ENCODE measurements at places on chromosomes 7 and 10.

DNA sequence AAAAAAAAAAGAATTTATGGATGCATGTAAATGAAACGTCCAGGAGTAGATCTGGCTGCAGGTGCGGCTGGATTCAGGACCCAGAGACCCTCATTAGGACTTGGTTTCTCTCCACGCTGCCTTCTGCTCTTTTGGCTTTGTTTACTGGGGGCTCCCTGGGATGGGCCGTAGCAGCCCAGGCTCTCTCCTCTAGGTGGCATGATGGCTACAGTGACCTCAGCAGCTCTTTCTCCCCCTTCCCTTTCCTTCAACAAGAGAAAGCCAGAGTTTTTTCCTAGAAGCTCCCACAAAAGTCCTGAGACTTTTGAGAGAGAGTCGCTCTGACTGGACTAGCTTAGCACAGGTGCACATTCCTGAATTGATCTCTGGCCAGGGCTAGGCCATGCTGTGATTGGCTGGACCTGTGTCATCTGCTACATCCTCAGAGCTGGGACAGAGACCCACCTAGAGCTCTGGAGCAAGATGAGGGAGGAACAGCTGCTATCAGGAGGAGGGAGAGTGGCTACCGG lies 67.8 kb upstream of the PDCD4 start:
- DNase-seq: peak; percentile 71

DNA sequence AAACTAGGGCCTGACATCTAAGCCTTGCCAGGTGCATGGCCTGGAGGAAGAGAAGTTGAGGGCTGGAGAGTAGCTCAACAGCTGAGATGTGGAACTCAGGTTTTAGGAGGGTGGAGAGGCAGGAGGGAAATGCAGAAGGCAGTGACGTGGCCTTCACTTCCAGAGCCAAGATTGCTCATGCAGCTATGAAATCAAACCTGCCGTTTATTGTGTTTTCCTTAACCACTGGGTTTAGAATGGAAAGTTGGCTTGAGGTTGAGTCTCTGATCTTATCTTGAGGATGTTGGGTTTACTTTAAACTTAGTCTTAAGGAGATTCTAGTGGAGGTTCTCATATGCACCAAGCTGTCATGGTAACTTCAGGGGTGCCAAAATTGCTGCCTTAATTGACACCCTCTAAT lies 178.6 kb downstream of the SORCS3 start:
- no peak for DNase-seq

DNA sequence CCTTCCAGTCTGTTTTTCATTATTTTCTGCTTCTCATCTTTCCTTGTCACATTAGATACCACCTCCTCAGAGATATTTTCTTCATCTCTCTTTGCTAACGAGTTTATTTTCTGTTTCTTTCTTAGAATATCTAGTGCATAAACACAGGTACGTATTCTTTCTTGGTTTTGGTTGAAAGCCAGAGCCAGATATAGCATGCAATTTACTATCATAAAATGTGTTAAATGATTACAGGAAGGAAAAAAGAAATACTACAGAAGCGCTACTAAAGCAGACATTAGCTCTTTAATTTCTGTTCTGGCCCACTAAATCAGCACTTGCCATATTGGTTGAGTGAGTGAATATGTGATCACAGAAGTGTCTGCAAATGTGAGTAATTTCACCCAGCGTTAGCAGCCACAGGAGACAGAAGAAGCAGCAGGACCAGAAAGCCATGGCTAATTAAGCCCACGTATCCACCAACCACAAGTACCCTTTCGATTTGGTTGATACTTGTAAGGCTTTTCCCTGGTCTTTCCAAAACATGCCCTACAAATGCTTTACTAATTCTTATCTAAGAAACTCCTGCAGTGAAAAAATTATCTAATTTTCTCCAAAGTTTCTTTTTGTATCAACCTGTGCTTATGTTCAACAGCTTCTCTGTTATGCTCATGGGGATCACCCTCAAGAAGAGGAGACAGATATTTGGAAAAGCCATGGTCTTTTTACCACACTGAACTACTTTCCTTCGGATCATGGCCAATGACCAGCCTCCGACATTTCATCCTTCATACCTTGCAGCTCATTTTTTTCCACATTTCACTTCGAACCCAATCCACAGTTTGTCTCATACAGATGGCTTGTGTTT lies 23.1 kb upstream of the MACC1 start:
- DNase-seq: no peak

DNA sequence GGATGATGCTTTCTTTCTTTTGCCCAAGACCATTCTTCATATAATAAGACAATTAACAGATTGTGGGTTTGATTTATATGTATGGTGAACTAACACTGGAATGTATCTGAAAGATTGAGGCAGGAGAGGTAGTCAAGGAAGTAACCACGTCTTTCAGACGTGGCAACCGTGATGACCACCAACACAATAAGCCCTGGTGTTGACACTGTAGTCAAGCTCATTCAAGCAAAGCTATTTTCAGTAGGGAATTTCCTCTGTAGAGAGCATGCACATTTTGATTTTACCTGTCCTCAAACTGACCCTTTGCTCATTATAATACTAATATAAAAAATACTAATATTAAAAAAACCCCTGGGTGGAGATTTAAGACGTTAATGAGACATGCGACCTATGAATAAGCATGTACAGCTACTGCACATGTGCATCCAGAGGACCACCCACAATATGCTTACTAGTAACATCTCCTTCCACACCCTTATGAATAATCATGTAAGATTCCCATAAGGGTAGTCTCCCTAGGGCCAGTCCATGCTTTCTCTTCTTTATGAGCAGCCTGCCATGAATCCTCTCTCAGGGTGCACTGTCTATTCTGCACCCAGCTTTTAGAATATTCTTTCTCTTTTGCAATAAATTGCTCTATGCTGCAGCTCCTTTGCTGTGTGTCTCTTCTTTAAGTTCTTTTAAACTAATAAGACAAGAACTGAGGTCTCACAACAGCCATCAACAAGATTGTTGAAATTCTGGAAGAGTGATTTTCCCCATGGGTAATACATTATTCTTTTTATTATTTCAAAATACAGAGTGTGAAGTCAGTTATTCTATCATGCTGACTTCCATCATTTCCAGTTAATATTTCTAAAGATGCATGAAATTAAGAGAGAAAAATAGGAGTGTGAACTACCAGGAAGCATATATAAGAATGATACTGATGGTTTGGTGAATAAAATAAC lies 151.3 kb upstream of the NPVF start:
- DNase-seq: no peak

DNA sequence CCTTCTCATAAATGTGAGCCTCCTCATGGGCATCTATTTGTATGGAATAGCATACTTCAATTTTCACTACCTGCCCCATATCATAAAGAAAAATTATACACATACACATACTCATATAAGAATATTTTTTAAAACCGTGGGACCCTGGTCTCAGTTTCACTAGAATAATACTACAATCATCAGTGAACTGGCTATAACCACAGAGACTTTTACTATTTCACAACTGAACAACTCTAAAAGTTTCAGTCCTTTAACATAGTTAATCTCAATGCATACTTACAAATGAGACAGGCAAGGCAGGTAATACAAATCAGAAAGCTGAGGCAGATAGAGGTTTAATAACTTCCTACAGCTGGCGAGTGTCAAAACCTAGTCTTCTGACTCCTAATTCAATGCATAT lies 83.1 kb downstream of the LRRN3 start:
- DNase-seq: no peak

GRCh38 chr7:110943701-110944345 lies 147.1 kb upstream of the LRRN3 start:
- DNase-seq: no peak

GRCh38 chr10:22851865-22852239 lies 76.0 kb upstream of the ARMC3 start:
- no peak for DNase-seq

GRCh38 chr10:96299383-96299782 lies 4.9 kb upstream of the DNTT start:
- peak; percentile 31 for DNase-seq

GRCh38 chr10:30818854-30819253 lies 189.3 kb upstream of the LYZL2 start:
- no peak for DNase-seq

DNA sequence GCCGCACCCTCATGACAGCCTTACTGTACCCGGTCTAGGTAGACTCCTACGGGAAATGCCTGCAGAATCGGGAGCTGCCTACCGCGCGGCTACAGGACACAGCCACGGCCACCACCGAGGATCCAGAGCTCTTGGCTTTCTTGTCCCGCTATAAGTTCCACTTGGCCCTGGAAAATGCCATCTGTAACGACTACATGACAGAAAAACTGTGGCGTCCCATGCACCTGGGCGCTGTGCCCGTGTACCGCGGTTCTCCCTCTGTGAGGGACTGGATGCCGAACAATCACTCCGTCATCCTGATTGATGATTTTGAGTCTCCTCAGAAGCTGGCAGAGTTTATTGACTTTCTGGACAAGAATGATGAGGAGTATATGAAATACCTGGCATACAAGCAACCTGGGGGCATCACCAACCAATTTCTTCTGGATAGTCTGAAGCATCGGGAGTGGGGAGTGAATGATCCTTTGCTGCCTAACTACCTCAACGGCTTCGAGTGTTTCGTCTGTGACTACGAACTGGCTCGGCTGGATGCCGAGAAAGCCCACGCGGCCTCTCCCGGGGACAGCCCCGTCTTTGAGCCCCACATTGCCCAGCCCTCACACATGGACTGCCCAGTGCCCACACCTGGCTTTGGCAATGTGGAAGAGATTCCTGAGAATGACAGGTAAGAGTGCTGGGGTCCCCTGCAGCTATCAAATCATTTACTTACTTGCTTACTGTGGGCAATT lies 8.5 kb upstream of the CHCHD1 start:
- DNase-seq: no peak

GRCh38 chr10:1737222-1738061 lies at the start of gene ADARB2:
TSS of gene ADARB2 (minus strand) at chr10:1737525.
- peak; percentile 60 for DNase-seq

DNA sequence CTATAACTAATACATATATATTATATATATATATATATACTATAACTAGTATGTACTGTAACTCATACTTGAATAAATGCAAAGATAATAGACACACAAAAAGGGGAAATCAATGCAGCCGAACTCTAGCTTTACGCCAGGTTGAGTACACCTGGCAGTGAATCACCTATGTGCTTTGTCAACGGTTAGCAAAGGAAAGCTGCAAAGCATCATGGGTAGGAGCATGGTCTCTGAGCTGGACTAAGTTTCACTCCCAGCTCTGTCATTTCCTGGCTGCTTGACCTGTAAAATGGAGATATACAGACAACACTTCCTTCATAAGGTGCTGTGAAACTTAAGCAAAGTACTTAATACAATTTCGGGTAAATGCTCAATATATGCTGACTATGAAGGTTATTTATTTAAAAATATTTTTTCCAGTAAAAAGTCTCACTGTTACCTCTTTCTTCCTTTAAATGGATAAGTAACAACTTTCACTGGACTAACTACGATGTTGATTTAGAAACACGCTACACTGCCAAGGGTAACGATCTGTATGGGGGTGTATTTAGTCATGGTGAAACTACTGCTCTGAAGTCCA lies 61.7 kb upstream of the ITGA8 start:
- no peak for DNase-seq

DNA sequence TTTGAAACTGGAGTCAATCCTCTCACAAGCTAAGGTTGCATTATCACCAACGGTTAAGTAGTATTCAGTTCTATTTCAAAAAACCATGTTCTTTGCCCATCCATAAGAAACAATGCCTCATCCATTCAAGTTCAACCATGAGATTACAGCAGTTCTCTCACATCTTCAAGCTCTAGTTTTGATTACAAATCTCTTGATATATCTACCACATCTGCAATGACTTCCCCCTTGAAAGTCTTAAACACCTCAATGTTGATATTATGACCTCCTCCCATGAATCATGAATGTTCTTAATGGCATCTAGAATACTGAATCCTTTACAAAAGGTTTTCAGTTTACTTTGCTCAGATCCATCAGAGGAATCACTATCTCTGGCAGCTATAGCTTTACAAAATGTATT lies 81.8 kb downstream of the JMJD1C start:
- no peak for DNase-seq

- DNase-seq: no peak
Observed at GRCh38 chr10:58063861-58064480, 203.7 kb downstream of the IPMK start.

GRCh38 chr7:32937344-32938174 lies 19.7 kb upstream of the FKBP9 start:
- no peak for DNase-seq

GRCh38 chr10:68302871-68303270 lies 29.0 kb upstream of the HNRNPH3 start:
- no peak for DNase-seq

Measured in B cell (primary cell).